ENCODE measurements at places on chromosomes 5 and 9. TPM values are rescaled to one million over a fixed set of nuclear protein-coding genes. Genes with fewer than 3 reads are reported as not detected.

The THBS4 gene
- total RNA-seq, result 0.31 TPM

The ARHGEF37 gene
- 3.2 TPM for total RNA-seq

The ESM1 gene
- total RNA-seq, result not detected

The PCDHGA7 gene
- 0.18 TPM for total RNA-seq

The IFNK gene
- total RNA-seq, result not detected

The FBP2 gene
- total RNA-seq, result not detected

- H3K27ac ChIP-seq, result peak overlapping the region; percentile 68
- H3K36me3 ChIP-seq, result no peaks in the 10 kb centered on the region
- no peak overlapping the region for H3K4me3 ChIP-seq
Measured at GRCh38 chr9:137316012-137316981, 14.2 kb upstream of the NRARP start.

DNA sequence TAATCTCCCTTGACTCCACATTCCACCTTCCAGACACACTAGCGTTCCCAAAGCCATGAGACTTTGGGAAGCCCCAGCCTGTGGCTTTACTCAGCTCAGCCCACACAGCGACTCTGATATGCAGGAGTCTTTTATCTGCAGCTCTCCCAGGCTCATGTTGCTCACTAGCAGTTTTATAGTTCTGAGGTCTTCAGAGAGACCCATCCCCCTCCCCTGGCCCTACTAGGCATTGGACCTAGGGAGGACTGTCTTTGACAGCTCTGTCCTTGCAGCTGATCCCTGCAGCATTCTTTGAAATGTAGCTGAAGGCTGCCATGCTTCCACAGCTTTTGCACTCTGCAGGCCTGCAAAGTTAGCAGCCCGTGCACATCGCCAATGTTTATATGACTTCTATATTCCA, 19.9 kb upstream of the CYLC2 start:
- H3K27me3 ChIP-seq, result no peaks in the 10 kb centered on the region
- H3K27ac ChIP-seq, result no peak overlapping the region
- no peaks in the 10 kb centered on the region for H3K4me1 ChIP-seq
- DNase-seq, result no peak
- H3K36me3 ChIP-seq, result no peaks in the 10 kb centered on the region
- no peak overlapping the region for H3K4me3 ChIP-seq

- H3K4me1 ChIP-seq, result no peaks in the 10 kb centered on the region
- no peak for DNase-seq
- H3K36me3 ChIP-seq, result no peaks in the 10 kb centered on the region
- no peak overlapping the region for H3K4me3 ChIP-seq
- peaks cover 2% of the 10 kb centered on the region for H3K27me3 ChIP-seq
Measured at GRCh38 chr5:66343370-66344071, 199.4 kb downstream of the SREK1 start.

DNA sequence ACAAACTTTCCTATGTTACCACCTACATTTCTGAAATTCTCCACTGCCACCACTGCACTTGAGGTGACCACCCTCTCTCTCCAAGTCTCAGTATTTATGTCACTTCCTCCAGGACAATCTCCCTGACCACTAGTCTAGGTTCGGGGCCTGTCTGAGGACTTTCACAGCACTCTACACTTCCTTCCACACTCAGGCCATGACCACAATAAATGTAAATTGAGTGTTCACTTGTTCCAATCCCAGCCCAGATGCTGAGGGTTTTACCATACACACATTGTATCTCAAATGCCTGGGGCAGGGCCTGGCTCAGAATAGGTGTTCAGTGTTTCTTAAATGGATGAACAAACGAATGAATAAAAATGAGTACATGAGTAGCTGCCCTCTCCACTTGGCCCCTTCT, 26.9 kb upstream of the CCNG1 start:
- DNase-seq, result no peak
- H3K4me1 ChIP-seq, result peaks cover 6% of the 10 kb centered on the region
- H3K27me3 ChIP-seq, result 0 out of 2 replicates have a peak, but pooled peaks cover 2% of the 10 kb centered on the region
- H3K4me3 ChIP-seq, result no peak overlapping the region
- H3K36me3 ChIP-seq, result no peaks in the 10 kb centered on the region

Data from Panc1 (cell line).